ENCODE measurements at places on chromosomes 2 and 18. TPM values are rescaled to one million over a fixed set of nuclear protein-coding genes. Genes with fewer than 3 reads are reported as not detected.

Gene HOXD13
- not detected for total RNA-seq

Gene ELMOD3
- 15.4 TPM for total RNA-seq

Gene GKN1
- total RNA-seq = not detected

Gene DIPK1C
- total RNA-seq = 1.5 TPM

Gene ERBB4
- 20.6 TPM for total RNA-seq

Gene SLC23A3
- 0.47 TPM for total RNA-seq

Gene TUBA3E
- 6.0 TPM for total RNA-seq

Gene ALK
- 0.26 TPM for total RNA-seq

Gene UGT1A9
- total RNA-seq = not detected

Gene ICA1L
- 6.3 TPM for total RNA-seq

Gene AQP4
- total RNA-seq = 5.6 TPM

Gene SAG
- not detected for total RNA-seq

Gene GATA6
- 59.6 TPM for total RNA-seq

Gene FBXO15
- 0.47 TPM for total RNA-seq

Gene CRYBA2
- not detected for total RNA-seq

Gene PAIP2B
- total RNA-seq = 20.5 TPM

Gene YWHAQ
- 207 TPM for total RNA-seq

Gene CNOT11
- 34.0 TPM for total RNA-seq

Gene SH2D6
- 0.29 TPM for total RNA-seq

Gene EGR4
- total RNA-seq = not detected

All from left cardiac atrium (tissue), 4 donors.